Spinal cord (tissue), 10 donors: ENCODE measurements at places on chromosomes 13 and 19.

- no peak for DNase-seq
These were observed 44.2 kb upstream of the RNF113B start for GRCh38 chr13:98221234-98221633.

DNA sequence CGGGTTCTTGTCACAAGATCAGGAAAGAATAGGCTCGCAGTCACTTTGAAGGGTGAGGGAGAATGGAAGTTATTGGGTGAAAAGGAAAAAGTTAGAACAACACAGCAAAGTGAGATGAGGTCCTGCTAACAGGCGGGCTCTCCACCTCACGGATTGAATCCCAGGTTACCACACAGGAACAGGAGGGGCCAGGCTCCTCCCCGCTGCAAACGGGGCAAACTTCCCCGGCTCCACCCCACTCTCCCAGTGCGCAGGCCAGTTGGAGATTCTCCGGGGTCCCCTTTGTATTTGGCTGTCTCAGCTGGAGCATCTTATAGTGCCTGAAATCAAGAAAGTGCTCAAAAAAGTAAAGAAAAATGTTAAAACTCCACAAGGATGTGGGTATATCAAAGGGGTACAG, 78.3 kb upstream of the IPO5 start:
- no peak for DNase-seq

- DNase-seq = no peak
These were observed 7.9 kb downstream of the TPM4 start for GRCh38 chr19:16084067-16084685.

- DNase-seq = no peak
These were observed 34.0 kb upstream of the ZNF573 start for GRCh38 chr19:37813340-37813739.

DNA sequence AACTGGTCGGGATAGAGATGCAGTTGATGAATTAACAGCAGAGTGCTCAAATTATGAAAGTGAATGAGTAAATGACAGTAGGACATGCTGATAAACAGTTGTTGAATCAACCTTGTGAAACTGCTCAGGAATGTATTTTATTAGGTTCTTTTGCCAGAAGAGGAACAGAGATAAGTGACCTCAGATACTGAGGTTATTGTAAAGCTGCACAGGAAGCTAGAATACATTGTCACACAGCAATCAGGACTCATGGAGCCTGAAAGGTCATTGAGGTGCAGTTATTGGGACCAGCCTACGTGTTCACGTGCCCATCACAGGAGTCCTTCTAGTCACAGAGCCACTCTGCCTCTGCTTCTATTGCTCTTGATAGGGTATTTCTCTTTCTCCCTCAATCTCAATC, 47.5 kb upstream of the MED4 start:
- no peak for DNase-seq

DNA sequence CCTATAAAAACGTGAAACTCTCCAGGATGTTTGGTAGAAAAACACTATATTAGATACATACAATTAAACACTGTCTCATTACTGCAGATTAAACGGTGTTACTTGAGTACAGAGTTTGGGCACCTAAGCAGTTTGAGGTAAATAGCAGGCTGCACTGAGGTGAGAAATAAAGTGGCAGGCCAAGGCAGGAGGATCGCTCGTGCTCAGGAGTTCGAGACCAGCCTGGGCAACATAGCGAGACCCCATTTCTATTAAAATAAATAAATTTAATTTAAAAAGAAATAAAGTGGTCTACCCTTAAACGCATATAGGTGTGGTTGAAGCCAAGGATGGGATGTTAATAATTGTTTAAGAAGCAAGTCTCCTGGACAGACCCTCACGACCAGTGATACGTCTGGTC, 1.2 kb downstream of the PSPC1 start:
- no peak for DNase-seq

DNA sequence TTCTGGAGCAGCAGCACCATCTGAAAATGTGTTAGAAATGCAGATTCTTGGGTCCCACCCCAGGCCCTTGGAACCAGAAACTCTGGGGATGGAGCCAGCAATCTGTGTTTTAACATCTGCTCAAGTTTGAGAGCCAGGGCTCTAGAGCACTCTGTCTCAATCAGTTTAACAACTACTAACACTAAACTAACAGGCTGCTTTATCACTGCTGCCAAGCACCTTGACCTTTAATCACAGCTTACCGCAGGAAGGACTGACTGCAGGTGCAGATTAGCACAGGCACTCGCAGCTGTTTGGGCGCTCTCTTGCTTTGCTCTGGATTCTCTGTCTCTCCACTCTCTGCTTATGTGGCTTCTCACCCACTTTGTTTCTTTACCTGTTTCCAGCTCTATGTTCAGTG, 163.5 kb downstream of the MTUS2 start:
- DNase-seq = no peak

GRCh38 chr19:1400281-1401137, 833 bp downstream of the GAMT start:
- no peak for DNase-seq

DNA sequence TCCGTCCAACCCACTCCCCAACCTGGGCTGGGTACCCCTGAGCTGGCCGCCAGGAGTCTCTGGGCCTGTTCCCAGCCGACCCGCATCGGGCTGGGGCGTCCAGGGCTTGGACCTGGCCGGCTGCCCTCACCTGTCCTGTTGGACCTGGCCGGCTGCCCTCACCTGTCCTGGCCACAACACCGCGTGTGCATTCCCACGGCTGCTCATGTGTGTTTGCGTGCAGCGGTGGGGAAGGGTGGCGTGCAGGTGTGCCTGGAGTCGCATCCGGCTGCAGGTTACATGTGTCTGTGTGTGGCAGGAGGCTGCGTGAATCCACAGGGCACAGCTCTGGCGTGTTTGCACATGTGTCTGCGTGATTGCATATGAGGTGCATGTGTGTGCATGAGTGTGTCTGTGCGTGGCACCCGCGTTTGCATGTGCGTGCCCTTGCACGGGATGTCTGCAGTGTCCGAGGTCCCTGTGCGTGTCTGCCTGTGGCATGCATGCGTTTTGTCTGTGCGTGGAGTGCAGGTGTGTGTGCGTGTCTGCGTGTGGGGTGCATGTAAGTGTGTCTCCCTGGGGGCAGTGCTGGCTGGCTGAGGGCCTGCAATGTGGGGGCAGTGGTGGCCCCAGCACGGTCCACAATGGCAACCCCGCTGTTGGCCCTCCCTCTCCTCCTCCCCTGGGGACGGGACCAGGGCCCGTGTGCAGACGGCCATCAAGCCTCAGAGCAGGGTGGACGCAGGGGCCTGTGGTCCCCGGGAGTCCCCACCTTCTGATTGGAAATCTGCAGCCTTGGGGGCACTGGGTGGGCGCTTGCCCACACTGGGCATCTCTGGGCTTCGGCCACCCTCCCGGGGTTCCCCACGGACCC, 3.4 kb downstream of the EFNA2 start:
- no peak for DNase-seq

GRCh38 chr19:3692141-3693024, 7.9 kb downstream of the PIP5K1C start:
- no peak for DNase-seq

DNA sequence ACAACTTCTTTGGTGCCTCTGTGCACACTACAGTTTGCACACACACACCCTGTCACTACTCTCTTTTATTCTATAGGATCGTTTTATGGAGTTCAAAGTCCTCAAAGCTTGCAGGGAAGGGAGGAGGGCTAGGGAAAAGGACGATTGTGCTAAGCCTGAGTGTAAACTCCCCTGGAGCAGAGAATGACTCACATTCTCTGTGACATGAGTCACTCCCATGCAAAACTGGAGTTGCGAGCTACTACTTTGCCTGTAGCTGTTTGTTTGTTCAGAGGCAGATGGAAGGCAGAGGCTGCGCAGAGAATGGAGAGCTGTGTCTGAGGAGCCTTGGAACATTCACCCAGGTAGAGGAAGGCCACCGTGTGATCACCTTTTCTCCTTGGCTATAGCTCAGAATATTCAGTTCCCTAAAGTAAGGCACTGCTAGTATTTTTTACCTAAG, 80.5 kb upstream of the MBNL2 start:
- DNase-seq = no peak

GRCh38 chr13:21355304-21355703, 103.8 kb downstream of the ZDHHC20 start:
- DNase-seq = no peak
